ENCODE measurements at places on chromosomes 5 and 9. TPM values are rescaled to one million over a fixed set of nuclear protein-coding genes. Genes with fewer than 3 reads are reported as not detected.

The NTRK2 gene
- polyA plus RNA-seq: 2.1 TPM

The PCDHA13 gene
- not detected for polyA plus RNA-seq

The ARL14EPL gene
- not detected for polyA plus RNA-seq

The BTNL8 gene
- polyA plus RNA-seq: not detected

The COL15A1 gene
- 74.5 TPM for polyA plus RNA-seq

The FGFR4 gene
- polyA plus RNA-seq: 0.12 TPM

The CCDC152 gene
- polyA plus RNA-seq: 0.91 TPM

The OR1J2 gene
- 0.64 TPM for polyA plus RNA-seq

The GPX3 gene
- polyA plus RNA-seq: 3.8 TPM

The INSL6 gene
- not detected for polyA plus RNA-seq

The PPIP5K2 gene
- polyA plus RNA-seq: 58.7 TPM

The C9orf50 gene
- polyA plus RNA-seq: 0.20 TPM

The F12 gene
- polyA plus RNA-seq: 0.69 TPM

The CTSL gene
- 200 TPM for polyA plus RNA-seq

The PAIP2 gene
- 35.4 TPM for polyA plus RNA-seq

The ZFR gene
- 88.6 TPM for polyA plus RNA-seq

The PCA3 gene
- not detected for polyA plus RNA-seq

The VLDLR gene
- polyA plus RNA-seq: 45.6 TPM

The DYNC2I2 gene
- 22.0 TPM for polyA plus RNA-seq

The TAF11L5 gene
- polyA plus RNA-seq: not detected

The SEC61B gene
- polyA plus RNA-seq: 134 TPM

The GLRA1 gene
- not detected for polyA plus RNA-seq

The SOX30 gene
- polyA plus RNA-seq: 0.07 TPM

The CCDC187 gene
- polyA plus RNA-seq: not detected

The ADAMTS16 gene
- 0.04 TPM for polyA plus RNA-seq

The ZCCHC7 gene
- polyA plus RNA-seq: 25.3 TPM

The SYK gene
- polyA plus RNA-seq: not detected

The SKIC3 gene
- 31.6 TPM for polyA plus RNA-seq

The MLANA gene
- not detected for polyA plus RNA-seq

The TOR1A gene
- polyA plus RNA-seq: 78.8 TPM

The ITGA2 gene
- polyA plus RNA-seq: 5.3 TPM

The SNX30 gene
- polyA plus RNA-seq: 6.1 TPM

The PCDHB14 gene
- 0.42 TPM for polyA plus RNA-seq

The HEMGN gene
- not detected for polyA plus RNA-seq

The ZDHHC11 gene
- 0.15 TPM for polyA plus RNA-seq

The TLX3 gene
- not detected for polyA plus RNA-seq

The PCDHGB1 gene
- 2.2 TPM for polyA plus RNA-seq

The CCDC183 gene
- polyA plus RNA-seq: 0.20 TPM

The GALNT12 gene
- 4.8 TPM for polyA plus RNA-seq

The CTNND2 gene
- not detected for polyA plus RNA-seq

The WNT8A gene
- polyA plus RNA-seq: not detected

The GAS1 gene
- 30.9 TPM for polyA plus RNA-seq

The LCN9 gene
- polyA plus RNA-seq: not detected

The DAB2IP gene
- 18.1 TPM for polyA plus RNA-seq

The OBP2B gene
- not detected for polyA plus RNA-seq

The MSANTD3 gene
- 38.3 TPM for polyA plus RNA-seq

The TAF11L3 gene
- not detected for polyA plus RNA-seq

The CDH12 gene
- polyA plus RNA-seq: not detected

The ISL1 gene
- polyA plus RNA-seq: 1.2 TPM

The TSSK1B gene
- not detected for polyA plus RNA-seq

The KIF20A gene
- polyA plus RNA-seq: 54.5 TPM

The ZNF366 gene
- not detected for polyA plus RNA-seq

The HAVCR2 gene
- polyA plus RNA-seq: 0.05 TPM

The GEMIN5 gene
- polyA plus RNA-seq: 7.8 TPM

The TAF11L9 gene
- not detected for polyA plus RNA-seq

The GPX8 gene
- 271 TPM for polyA plus RNA-seq

The LHX3 gene
- not detected for polyA plus RNA-seq

The ADAMTS19 gene
- polyA plus RNA-seq: 0.17 TPM

The ERMP1 gene
- polyA plus RNA-seq: 4.8 TPM

The MARCHF3 gene
- polyA plus RNA-seq: 8.6 TPM

Measured in BJ (cell line).